ENCODE measurements at places on chromosomes 3 and 15.
A peak's percentile ranks its signal among the peaks of the same experiment; 100 is the strongest.

DNA sequence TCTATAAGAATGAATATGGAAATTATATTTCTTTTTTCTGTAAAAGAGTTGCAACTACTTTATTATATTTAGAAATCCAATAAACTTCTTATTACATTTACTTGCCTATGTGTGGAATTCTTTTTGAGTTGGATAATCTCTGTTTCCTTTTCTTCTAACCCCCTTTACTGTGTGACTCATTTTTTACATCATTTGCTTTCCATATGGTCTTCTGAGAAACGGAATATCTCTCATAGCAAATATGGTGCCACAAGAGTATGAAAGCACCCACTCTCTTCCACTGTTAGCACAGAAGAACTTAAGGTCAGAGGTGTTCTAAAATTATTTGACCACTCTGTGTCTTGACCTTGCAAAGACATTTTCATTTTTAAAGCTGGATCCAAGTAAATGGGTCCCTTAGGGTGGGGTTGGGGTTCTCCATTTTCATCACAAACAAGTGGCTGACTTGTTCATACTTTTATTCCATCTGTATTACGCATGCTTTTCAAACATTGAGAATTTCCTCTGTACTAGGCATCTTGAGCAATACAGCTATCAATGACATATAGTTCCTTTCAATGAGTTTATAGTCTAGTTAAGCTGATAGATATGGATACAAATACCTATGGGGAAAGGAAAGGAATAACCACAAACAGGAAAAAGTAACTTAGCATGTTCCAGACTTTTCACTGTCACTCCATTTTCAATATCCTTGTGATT is 281.1 kb upstream of the TPRG1 start:
- no peak for DNase-seq

DNA sequence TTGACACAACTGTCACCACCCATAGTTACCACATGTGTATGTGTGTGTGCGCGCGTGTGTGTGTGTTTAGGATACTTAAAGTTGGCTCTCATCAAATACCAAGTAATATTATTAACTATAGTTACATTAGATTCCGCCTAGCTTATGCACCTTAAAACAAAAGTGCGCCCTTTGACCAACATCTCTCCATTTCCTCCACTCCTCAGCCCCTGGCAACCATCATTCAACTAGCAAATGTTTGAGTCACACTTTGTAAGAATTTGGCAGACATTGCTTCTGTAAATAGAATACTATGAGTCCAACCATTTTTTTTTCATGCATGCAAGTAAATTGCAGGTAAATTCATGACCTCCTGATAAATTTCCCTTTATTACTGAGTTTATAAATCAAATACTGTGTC is 169.3 kb downstream of the GBE1 start:
- DNase-seq, result no peak

DNA sequence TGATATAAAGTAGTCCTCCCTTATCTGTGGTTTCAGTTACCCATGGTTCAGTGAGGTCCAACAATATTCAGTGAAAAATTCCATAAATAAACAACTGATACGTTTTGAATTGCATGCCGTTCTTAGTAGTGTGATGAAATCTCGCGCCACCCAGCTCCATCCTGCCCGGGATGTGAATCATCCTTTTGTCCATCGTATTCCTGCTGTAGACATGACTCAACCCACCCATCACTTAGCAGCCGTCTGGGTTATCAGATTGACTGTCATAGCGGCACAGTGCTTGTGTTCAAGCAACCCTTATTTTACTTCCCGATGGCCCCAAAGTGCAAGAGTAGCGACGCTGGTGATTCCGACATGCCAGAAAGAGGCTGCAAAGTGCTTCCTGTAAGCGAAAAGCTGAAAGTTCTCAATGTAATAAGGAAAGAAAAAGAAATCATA is 48.0 kb upstream of the MEX3B start:
- no peak for DNase-seq

DNA sequence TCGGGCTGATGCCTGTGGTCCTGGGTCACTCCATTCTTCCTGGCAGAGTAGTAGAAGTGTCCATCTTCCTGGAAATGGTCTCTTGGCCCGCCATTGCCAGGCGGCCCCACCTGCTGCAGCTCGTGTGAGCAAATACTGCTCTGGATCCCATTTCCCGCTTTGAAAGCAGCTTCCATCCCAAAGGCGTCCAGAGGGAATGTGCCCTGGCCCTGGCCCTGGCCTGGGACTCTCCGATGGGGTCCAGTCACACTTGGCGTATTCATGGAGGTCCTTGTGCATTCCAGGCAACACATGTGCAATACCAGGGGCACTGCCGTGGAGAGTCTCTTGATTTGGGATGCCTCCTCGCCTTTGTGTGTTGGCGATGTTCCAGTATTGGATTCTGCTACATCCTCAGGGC is 111.1 kb downstream of the SNRPN start:
- no peak for DNase-seq

GRCh38 chr3:57164217-57164656 is 916 bp downstream of the IL17RD start:
- DNase-seq, result no peak

DNA sequence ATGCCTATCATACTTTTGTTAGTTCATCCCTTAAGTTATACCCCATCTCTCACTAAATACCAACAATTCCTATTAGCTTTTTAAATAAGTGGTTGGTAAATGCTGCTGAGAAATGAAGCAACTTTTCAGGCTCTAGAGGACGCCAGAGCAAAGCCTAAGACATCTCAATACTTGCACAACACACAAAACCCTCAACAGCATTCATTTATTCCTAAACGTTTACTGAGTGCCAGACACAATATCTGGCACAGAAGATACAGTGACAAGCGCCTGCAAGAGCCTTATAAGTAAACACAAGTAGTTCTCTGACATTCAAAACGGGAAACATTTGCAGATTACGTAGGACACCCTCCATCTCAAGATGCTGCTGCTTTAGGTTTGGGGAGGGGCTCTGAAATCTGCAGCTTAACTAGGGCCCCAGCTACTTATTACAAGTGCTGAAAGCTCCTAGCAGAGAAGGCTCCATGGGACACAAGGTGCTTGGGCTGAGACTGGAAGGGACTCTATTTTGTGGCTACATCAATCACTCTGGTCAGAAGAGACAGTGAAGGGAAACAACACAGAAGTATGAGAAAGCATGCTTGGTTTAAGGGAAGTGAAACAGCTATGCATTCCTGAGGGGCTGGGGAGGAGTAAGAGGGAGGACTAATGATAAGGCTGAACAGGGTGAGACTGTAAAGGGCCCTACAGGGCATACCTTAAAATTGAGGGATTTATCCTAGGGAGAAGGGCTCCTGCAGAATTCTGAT is 311.3 kb downstream of the PLCL2 start:
- DNase-seq, result no peak

GRCh38 chr3:72375237-72376076 is 472.8 kb downstream of the SHQ1 start:
- DNase-seq, result no peak

GRCh38 chr3:133833267-133833666 is 27.7 kb downstream of the SRPRB start:
- DNase-seq, result no peak

- peak; percentile 48 for DNase-seq
Observed at GRCh38 chr15:28098766-28099554, at the start of gene OCA2. OCA2 (minus strand) TSS chr15:28099315; CDS start chr15:28081874, 17,441 bp downstream.

GRCh38 chr15:68612979-68613740 is 34.4 kb downstream of the CORO2B start:
- DNase-seq, result no peak

DNA sequence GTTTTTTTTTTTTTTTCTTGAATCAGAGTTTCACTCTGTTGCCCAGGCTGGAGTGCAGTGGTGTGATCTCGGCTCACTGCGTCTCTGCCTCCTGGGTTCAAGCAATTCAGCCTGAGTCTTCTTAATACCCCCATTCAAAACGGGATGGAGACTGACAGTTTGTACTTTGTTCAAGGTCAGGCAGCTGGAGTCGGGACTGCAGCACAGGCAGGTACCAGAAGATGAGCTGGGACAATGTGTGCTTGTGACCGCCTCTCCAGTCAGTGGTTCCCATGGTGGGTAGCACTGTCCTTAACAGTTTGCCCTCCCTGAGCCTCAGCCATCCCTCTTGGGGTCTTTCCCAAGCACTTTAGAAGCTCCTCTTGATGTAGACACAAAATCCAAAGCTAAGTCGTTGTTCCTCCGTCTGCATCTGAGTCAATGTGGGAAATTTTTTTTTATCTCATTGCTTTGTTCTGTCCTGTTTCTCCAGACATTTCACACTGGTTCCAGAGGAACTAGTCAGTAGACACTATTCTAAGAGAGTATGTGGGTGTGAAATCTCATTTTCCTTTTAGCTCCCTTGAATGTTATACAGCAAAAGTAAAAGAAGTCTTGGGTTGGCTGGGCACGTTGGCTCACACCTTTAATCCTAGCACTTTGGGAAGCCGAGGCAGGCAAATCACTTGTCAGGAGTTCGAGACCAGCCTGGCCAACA is 5.3 kb upstream of the TTLL13 start:
- no peak for DNase-seq

DNA sequence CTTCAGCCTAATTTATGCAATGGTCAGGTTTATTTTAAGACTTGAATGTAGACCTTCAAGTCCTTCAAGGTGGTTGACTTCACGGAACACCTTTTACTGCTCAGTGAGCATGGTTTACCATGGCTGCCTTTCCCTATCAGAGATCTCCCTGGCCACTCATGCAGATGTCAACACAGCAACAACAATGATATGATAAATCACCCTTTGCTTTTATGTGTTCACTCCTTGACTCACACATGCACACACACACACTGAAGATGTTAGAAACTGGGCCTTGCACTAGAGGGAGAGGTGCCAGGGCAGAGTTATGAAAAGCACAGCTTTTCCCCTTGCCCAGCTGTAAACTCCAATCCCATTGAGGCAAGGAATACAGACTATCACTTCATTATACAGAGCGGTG is 134.4 kb downstream of the WNT5A start:
- DNase-seq, result no peak

DNA sequence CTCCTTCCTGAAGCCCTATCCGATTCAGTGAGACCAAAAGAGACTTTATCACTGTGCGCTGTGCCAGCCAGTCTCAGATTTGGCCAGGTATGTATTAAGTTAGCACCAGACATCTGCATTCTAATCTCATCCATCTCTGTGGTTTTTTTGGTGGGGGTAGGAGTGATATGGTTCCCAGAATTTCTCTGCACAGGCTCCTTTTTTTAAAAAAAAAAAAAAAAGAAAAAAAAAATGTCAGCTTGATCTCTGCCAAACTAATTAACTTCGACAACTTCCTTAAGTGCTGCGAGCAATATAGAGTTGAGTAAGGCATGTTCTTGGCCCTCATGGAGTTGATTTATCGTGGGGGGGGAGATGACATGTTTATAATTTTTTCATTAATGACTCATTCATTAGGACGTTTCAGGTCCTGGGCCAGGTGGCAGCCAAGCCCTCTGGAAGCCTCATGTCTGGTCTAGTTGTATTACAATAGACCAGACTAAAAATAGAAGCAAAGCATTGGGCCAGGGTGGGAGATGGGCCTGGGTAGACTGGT is 12.9 kb downstream of the SLCO3A1 start:
- no peak for DNase-seq

DNA sequence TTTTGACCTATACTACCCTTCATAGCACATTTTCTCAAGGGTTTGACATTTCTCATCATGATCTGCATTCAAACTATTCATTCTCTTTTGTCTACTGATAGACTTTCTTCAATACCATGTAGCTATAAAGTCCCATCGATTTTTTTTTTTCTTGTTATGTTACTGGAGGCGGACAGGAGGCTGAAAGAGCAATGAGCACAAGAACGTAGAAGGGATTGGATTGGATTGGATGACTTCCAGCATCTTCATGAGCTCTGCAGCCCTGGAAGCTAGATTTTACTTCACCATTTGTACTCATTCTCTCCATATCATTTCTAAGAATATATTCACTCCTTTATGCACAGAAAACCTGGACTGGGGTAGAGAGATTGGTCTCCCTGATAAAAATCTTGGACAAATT is 43.2 kb downstream of the DUT start:
- DNase-seq, result no peak

GRCh38 chr15:63176302-63176701 is 13.1 kb upstream of the RAB8B start:
- DNase-seq, result no peak

GRCh38 chr3:71503525-71504249 is 79.8 kb downstream of the FOXP1 start:
- no peak for DNase-seq

- DNase-seq, result no peak
Observed at GRCh38 chr3:178685591-178685906, 149.3 kb downstream of the KCNMB2 start.

DNA sequence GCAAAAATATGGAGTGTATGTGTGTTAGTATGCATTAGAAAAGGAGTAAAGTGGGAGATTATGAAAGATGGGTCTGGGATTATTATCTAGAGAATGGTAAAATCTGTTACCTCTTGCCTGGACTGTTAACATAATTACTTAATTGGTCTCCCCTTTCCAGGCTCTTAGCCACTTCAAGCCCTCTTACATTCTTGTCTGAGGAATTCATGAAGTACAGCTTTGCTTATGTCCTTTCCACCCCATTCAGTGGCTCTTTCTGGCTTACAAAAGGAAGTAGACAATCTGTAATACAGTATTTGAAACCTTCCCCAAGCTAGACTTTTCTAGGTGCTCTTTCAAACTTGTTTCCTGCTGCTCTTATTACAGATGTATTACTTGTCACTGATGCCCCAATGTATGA is 129.8 kb downstream of the MBNL1 start:
- DNase-seq, result no peak

DNA sequence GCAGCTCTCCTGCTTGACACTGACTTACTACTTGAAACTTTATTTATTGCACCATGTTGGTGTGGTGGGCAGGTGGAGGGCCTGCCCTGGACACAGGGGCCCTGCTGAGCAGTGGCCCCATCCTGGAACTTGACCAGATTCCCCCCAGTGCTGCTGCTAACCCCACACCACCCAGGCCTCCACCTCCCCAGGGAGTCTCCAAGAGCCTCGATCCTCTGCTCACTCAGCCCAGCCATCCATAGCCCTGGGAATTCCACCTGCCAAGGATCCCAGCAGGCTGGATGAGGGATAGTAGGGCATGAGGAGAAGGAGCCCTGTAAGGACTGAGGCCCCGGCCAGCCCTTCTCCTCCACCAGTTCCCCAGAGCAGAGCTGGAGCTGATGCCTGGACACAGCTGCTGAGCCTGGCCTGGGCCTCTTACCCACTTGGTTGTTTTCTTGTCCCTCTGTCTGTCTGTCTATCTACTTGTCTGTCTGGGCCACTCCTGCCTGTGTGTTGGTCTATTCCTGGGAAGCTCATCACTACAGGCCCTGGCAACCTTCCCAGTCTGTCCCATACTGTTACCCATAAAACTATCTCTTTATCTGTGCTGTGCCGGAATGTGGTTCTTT is 2.8 kb downstream of the CHAC1 start:
- DNase-seq, result no peak

Measured in T-helper 22 cell (primary cell).